ENCODE measurements at places on chromosomes 1 and 21.

DNA sequence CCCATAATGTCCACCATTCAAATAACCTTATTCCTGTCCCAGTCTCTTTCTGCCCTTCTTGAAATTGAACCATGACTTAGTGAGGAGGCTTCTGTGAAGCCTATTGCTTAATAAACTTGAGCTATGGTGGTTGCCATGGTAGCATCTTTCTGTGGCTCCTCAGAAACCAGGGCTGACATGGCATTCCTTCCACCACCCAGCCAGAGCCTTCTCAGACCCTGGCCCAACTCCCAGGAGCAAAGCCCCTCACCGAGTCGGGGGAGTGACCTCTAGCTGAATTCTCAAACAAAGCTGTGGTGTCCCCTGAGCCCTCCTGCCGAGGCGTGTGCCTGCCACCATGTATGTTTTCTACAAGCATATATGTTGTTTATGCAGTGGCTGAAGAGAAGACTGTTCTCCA lies 259.1 kb downstream of the CACNA1E start:
- DNase-seq = no peak

GRCh38 chr1:56436296-56436695 lies 143.1 kb downstream of the PLPP3 start:
- DNase-seq = no peak

DNA sequence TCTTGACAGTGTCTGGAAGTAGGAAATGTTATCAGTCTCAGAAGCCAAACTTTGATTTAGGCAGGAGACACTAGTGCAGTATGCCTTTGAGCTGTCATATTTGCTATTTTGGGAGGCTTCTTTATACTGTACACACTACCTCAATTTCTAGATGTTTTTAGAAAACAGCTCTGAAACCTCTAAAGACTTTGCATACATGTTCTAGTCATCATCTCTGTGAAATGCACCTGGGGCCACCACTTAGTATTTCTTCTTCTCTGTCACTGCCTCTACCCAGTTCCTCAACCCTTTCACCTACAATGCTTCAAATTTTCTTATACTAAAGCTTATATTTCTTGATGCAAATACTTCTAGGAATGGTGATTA lies 29.1 kb upstream of the PLA2G4A start:
- no peak for DNase-seq

GRCh38 chr1:36309397-36309796 lies 3.2 kb downstream of the SH3D21 start:
- DNase-seq = no peak

DNA sequence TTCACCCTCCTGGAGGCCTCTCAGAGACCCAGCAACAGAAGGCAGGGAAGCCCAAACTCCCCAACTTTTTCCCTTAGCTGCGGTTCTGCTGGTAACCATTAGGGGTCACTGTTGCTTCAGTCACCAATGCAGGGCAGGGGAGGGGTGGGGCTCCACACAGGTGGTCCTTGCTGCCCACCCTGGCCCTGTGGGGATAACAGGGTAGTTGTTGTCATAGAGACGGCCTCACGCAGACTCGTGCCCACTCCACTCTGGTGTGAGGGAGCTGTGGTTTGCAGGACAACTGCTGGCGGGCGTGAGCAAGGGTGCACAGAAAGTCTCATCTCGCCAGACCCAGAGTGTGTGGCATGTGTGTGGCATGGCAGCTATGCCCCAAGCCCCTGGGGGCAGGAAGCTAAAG lies 19.9 kb downstream of the INSRR start:
- no peak for DNase-seq

- DNase-seq = no peak
Measured at GRCh38 chr1:176551146-176551545, 88.2 kb downstream of the PAPPA2 start.

DNA sequence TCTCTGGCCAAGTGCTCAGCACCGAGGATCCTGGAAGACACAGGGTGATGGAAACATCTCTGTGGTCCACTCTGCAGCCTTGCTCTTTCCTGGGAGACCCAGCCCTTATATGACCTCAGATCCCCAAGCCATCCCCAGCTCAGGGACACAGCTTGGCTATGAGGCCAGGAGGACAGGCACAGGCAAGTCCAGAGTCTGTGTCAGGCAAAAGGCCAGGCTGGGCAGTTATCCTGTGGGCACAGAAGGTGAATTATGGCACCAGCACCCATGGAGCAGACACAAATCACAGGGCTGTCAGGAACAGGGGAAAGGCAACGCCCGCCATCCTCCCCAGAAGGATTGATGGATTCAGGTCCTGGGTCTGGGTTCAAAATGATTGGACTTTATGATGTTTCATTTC lies 52.1 kb upstream of the SCMH1 start:
- DNase-seq = no peak

DNA sequence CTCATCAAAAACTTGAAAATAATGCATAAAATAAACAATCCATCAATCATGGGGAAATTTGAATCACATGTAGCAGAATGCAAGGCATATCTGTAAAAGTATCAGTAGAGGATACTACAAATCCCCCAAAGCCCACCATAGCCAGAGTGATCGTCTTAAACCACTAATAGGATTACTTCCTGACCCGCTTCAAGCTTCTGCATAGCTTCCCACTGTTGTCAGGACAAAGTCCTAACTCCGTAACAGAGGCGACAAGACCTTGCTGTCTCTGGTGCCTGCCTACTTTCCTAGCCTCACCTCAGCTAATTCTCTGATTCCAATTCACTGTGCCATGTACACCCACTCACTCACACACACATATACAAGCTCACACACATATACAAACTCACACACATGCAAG lies 161.2 kb upstream of the NFIA start:
- DNase-seq = no peak

DNA sequence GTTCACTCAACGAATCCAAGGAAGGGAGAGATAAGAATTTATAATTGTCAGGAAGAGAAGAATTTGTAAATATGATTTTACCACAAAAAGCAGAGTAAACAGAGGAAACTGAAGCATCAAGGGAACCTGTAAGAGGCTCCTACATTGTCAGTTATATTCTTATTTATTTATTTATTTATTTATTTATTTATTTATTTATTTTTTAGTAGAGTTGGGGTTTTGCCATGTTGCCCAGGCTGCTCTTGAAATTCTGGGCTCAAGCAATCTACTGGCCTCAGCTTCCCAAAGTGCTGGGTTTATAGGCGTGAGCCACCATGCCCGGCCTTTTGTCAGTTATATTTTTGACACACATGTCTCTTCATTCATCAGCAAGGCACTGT lies 47.1 kb downstream of the FCRL3 start:
- no peak for DNase-seq

GRCh38 chr1:40637470-40638007 lies 27.9 kb downstream of the RIMS3 start:
- no peak for DNase-seq

DNA sequence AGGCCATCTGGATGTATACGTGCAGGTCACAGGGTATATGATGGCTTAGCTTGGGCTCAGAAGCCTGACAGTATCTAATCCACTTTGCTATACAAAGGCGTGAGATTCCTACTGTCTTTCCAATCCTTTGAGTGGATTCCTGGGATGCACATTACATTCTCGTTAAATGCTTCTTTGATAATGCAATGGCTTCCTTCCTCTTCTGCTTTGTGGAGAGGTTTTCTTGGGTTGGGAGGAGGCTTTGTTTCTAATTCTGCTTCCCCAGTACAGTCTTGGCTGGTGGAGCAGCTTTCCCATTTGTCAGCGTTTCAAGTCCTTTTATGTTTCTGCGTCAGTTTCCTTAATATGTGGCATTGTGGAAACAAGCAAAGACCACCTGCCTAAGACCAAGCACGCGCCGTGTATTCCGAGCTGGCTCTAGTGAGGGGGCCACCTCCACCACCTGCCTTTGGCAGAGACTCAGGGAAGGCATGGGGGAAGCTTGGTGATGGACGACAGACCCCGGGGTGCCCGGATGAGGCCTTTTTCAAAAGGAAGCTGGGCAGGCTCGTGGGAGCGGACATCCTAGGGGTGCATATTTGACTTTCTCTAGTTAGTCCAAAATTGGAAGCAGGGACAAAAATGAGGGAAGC lies 72.7 kb downstream of the WDR4 start:
- no peak for DNase-seq

DNA sequence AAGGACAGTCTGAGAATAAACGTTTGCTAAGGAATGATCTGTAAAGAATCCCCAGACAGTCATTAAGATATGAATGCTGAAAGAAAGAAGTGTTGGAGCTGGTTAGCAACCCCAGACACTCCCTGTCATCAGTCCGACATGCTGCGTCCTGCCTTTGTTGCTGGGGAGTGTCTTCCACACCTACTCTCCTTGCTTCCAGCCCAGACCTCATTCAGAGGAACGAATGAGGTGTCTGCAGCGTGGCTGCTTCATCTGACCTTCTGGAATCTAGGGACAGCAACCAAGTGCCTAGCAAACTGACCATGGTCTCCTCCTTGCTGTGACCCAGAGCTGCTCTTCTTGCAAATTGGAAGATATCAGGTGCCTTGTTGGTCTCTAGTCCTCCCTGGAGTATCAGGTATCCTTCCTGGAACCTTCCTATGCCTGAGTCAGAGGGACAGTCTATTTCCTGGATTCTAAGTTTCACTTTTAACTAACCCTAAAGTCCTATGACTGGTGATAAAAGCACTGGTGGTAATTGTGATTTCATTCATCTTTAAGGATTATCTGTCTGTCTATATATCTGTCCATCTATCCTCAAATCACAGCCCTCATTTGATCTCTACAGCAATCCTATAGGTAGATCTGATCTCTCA lies 45.3 kb downstream of the NFASC start:
- DNase-seq = no peak

GRCh38 chr1:206895325-206895724 lies 1.9 kb upstream of the IL24 start:
- DNase-seq = no peak

- DNase-seq = no peak
Measured at GRCh38 chr1:159493354-159493753, 42.5 kb downstream of the OR10J5 start.

DNA sequence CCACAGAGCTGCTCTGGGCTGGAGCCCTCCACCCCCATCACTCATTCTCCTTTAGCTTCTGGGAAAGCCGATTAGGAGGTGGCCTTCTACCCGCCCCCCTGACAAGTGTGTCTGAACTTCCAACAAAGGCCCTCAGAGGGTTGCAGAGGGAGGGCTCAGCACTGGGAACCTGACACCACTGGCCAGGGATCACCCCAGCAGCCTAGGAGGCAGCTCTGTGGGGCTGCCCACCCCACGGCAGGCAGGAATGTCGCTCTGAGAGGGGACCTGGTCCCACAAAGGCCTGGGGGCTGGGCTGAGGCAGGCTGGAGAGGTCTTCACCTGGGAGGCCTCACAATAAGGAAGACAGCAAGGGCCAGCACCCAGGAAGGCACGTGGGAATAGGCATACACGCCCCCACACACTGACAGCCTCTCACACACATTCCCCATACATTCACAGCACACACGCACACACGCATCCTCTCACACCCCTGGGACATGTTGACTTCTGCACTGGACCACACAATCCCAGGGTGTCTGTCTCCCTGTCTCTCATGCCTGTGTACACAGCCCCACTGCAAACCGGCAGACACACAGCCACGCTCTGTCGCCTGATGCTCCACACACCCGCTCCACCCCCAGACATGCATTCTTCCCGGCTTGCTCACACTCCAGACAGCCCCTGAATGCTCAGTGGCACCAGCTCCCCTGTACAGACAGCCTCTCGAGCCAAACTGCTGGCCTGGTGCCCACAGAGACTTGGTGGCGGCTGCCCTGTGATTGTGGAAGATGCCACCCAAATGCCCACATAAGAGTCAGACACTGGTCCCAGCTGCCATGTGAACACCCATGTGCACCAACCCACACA lies 30.7 kb downstream of the DMBX1 start:
- DNase-seq = peak; percentile 72

- no peak for DNase-seq
Measured at GRCh38 chr1:106748606-106749005, 307.9 kb upstream of the PRMT6 start.

GRCh38 chr1:24391882-24392603 lies 21.5 kb downstream of the STPG1 start:
- no peak for DNase-seq

DNA sequence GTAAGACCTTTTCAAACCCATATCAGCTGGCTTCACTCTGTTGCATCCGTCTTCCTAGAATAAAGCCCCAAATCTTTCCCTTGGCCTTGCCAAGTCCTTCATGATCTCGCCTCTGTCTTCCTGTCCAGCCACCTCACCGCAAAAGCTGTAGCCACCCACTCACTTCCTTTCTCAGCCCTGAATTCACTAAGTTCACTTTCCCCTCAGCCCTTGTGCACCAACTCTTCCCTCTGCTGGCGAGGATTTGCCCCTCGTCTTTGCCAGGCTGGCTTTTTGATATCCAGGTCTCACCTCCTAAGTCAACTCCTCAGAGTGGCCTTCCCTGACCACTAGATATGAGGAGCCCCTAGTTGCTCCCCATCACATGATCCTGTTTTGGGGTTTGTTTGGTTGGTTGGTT lies 3.9 kb upstream of the COL16A1 start:
- no peak for DNase-seq

GRCh38 chr1:162682013-162682419 lies 49.8 kb downstream of the DDR2 start:
- no peak for DNase-seq

DNA sequence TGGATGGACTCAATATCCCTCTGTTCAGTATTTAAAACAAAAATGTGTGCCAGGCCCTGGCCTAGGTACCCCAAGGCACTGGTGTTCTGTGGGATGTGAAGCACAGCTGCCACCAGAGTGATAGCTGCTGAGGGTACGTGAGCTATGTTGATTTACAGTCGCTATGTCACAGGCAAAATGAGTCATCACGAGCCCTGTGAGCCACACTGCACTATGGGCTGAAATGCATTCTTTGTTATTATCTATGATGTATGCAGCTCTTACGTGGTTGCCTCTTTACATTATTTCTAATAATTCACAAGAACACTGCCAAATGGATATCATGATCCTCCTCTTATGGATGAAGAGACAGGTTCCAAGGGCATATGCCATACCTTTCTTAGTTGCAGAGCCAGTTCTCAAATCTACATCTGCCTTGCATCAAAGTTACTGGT lies 2.1 kb downstream of the TEX38 start:
- DNase-seq = no peak

DNA sequence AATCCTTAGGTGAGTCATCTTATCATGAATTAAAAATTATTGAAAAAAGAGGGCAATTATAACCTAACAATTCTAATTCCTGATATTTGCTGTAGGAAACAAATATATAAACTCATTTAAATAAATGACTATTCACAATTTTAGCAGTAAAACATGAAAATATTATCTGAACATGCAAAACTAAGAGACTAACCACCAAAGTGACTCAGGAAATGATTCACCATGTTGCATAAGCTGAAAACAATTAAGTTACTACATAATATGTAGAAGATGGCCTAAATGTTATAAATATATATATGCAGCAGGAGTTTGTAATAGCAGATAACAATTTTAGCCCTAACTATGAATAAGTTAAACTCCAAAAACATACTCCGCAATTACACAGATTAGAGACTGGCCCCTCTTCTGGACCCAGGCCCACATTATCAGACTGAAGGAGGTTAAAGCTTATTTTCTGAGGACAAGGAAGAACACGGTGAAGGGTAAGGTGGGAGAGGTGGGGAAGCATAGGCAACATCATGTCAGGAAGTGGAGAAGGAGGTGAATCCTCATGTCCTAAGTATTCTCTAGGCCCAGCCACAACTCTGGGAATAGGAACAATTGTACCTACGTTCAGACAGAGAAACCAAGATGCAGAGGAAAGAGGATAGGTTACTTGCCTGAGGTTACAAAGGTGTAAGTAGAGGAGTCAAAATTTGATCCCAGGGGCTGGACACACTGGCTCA lies 15.6 kb upstream of the AIM2 start:
- DNase-seq = no peak

Data from HS-27A (cell line).